ENCODE measurements at places on chromosomes 11 and 22.
A peak's percentile ranks its signal among the peaks of the same experiment; 100 is the strongest.

DNA sequence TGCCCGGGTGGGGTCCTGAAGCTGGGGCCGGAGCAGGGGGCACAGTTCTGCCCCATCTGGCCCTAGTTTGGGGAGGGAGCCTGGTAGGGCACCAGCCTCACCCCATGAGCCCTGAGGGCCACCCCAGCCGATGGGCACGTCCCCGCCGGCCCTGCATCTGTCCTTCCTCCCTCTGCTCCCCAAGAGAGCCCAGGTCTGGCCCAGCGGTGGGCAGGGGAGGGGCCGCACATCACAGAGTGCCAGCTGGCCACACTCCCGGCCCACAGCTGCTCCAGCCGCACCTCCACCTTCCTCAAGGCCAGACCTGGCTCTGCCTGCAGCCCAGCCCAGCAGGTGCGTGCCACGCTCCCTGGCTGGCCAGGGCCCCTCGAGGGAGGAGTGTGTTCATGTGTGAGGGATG, 21.6 kb downstream of the BRSK2 start:
- no peak for DNase-seq

- DNase-seq = no peak
Measured at GRCh38 chr11:43234881-43235280, 76.9 kb upstream of the API5 start.

DNA sequence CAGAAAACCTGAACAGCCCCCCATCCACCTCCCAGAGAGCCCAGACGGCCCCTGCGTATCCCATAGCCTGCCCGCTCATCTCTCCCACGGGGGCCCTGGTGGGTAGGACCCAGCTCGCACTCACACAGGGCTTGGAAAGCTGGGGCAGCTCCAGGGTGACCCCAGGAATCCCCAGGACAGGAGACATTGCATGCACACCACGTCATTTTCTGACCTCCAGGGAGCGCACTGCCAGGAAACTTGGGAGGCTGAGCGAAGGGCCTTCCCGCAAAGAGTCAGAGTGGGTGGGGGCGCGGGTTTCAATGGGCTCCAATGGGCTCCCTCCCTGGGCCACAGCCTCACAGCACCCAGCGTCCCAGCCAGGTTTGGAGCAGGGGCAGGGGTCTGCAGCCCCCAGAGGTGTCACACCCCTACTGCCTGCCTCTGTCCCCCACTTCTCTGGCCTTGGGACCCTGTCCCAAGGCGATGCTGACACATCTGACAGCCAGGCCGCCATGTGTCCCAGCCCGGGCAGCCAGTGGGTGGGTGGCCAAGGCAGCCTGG, 8.2 kb upstream of the SYT8 start:
- DNase-seq = no peak

DNA sequence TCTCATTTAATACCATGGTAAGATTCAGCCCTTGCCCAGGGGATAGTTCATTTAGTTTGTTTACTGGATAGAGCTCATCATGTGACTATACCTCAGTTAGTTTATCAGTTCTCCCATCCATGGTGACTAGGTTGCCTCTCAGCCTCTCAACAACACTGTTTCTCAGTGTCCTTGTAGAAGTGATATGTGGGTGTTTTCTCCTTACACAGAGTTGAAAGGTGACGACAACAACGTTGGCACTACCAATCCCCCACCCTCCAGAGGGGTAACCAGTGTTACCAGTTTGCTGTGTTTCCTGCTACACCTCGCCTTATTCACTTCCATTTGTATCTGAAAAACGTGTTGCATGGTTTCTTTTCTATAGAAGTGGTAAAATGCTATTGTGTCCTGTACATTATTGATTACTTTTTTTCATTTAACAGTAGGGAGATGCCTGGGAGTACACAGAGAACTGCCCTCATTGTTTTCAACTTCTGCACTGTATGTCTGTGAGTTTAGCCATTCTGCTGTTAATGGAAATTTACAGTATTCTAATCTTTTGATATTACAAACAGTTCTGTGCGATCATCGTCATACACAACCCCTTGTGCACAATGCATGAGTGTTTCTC, 11.6 kb downstream of the NEAT1 start:
- DNase-seq = no peak

- DNase-seq = no peak
Measured at GRCh38 chr11:112670806-112671570, 290.2 kb upstream of the NCAM1 start.

- DNase-seq = no peak
Measured at GRCh38 chr11:43868852-43869567, 11.6 kb upstream of the ALKBH3 start.

GRCh38 chr11:94184846-94185245, 56.2 kb downstream of the PANX1 start:
- DNase-seq = no peak

- DNase-seq = peak; percentile 46
Measured at GRCh38 chr22:39920134-39920743, 19.4 kb downstream of the GRAP2 start.
